Activated naive CD8-positive, alpha-beta T cell treated with anti-CD3 and anti-CD28 coated beads, Interleukin-2, amount 50 U/mL, for 16 hours (primary cell): ENCODE measurements at places on chromosomes 13 and 19.

DNA sequence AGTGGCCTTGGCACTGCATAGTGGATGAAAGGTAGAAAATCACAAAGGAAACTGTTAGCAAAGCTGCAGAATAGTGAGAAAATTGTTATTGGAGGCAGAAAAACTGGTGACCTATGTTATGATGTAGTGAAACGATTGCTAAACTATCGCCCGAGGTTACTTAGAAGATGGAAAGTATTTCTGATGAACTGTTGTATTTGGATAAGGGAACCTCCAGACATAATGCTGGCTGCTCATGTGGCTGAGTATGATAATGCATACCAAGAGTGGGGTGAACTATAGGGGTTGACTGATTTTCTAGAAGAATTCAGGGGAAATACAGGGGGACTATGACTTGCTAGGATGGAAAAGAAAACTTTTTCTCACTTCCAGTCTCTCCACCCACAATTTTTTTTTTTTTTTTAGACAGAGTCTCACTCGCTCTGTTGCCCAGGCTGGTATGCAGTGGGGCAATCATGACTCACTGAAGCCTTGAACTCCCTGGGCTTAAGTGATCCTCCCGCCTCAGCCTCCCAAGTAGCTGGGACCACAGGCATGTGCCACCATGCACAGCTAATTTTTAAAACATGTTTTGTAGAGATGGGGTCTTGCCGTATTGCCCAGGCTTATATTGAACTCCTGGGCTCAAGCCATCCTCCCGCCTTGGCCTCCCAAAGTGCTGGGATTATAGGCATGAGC is 4.4 kb upstream of the EID2 start:
- DNase-seq: no peak

GRCh38 chr19:50551034-50551714 is 17.1 kb downstream of the LRRC4B start:
- no peak for DNase-seq

GRCh38 chr13:99626461-99627082 is 125.3 kb downstream of the TM9SF2 start:
- no peak for DNase-seq

DNA sequence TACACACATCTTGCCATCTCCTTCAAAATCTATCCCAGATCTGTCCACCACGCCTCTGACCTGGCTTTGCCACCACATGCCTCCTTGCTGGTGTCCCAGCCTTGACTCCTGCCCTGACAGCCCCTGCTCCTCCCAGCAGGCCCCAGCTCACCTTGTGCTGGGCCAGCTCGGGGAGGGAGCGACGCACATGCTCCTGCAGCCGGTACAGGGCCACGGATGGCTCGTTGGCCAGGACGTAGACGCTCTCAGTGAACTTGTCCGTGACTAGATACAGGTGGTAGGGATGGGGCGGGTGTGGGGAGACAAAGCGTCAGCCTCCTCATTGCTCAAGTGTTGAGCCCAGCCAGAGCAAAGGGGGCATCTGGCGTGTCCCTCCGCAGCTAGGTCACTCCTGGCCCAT is 5.2 kb downstream of the BORCS8 start:
- no peak for DNase-seq

- no peak for DNase-seq
Observed at GRCh38 chr13:49238621-49239020, 9.1 kb upstream of the CDADC1 start.

DNA sequence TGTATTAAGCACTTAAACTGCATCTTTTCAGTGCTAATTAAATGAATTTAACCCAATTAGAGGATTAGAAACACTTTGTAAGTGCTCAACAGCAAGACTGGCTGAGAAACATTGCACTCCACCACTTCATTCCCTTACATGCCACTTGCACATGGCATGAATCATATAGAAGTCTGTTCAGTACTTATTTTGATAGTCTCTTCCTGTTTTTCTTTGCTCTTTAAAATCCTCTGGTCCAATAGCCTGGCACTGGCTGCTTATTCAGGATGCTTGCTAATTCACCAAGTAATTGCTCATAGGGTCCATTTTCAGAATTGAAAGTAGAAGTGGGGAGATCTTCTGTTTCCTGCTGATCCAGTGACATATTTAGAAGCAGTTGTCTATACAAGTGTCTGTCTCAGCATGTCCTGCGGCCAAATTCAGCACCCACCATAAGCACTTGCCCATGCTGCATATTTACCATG is 900.1 kb downstream of the PCDH9 start:
- no peak for DNase-seq

DNA sequence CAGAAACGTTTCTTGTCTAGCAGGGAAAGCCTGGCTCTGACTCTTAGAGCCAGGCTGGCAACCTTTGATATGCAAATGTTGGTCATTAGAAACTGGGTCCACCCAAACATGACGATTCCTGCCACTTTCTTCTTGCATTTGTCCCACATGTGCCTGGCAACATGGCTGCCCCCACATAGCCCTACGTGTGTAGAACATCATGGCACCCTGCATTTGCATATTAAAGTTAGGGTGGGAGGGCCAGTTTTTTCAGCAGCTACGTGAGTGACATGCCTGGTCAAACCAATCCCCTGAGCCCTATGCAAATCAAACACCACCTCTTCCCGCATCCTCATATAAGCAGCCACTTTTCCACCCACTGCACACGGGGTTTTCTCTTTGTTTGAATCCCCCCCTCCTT is 95.0 kb downstream of the LIG4 start:
- DNase-seq: no peak

DNA sequence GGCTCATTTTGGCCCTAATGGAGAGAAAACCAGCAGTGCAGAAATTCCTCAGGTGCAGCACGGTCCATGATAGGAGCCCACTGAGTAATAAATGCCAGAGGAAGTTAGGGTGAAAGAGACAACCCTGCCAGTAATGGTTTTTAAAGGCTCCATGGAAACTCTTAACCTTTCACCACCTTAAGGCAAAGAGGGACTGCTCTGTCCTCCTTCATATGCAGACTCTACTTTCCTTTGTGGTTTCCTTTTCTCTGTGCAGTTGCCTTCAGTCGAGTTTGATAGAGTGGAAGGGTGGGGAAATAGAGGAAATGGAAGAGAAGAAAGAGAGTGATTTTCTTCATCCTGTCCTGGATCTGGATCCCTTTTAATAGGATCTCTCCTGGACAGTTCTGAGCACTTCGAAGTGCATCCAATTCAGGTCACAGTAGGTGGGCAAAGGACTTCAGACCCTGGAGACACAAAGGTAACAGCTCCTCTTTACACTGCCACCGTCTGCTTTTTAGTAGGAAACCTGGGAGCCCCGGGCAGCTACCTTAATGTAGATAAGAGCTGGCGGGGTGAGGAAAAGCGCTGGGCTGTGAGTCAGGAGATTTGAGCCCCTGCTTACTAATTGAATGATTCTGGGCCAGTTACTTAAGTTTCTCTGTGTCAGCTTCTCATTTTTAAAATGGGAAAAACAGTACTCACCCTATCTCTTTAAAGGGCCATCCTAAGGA is 294.8 kb downstream of the KCNRG start:
- no peak for DNase-seq

- no peak for DNase-seq
Observed at GRCh38 chr13:40087091-40088002, 431.9 kb downstream of the COG6 start.

- DNase-seq: no peak
Observed at GRCh38 chr13:110398564-110399507, 91.8 kb downstream of the COL4A2 start.

GRCh38 chr13:21059641-21060337 is 1.6 kb downstream of the LATS2 start:
- no peak for DNase-seq

- no peak for DNase-seq
Observed at GRCh38 chr13:49373716-49374115, 70.1 kb downstream of the CAB39L start.

- no peak for DNase-seq
Observed at GRCh38 chr13:25037057-25037813, 58.7 kb upstream of the PABPC3 start.

- DNase-seq: no peak
Observed at GRCh38 chr13:79541426-79542049, 60.6 kb downstream of the NDFIP2 start.

DNA sequence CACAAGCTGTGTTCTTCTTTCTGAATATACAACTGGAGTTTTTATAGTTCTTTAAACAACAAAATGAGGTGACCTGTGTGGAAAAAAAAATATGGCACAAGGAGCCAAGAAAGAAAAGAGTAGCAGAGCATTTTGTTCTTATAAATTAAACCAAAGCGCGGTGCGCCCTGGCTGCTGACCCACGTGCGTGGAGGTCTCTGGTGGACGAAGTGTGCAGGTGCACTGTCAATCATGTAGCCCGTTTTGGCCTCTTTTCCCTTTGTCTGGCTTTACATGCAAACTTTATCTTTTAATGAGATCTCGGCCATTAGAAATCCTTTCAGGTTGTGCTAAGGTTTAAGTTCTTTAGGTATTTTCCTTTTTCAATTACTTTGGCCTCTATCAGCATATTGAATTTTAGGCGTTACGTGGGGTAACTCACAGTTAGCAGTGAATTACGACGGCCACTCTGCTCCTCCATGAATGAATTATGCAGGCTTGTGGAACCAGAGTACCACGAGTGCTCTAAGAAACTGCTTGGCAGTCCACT is 443.9 kb upstream of the SLC10A2 start:
- no peak for DNase-seq
